Suprapubic skin (tissue), 4 donors: ENCODE measurements at places on chromosomes 5 and 9. TPM values are rescaled to one million over a fixed set of nuclear protein-coding genes. Genes with fewer than 3 reads are reported as not detected.
A peak's percentile ranks its signal among the peaks of the same experiment; 100 is the strongest.

Gene CCDC152
- 1.1 TPM for total RNA-seq

Gene HABP4
- total RNA-seq = 3.9 TPM

GRCh38 chr9:108053555-108054061 is 564.0 kb upstream of the KLF4 start:
- DNase-seq = peak; percentile 90

DNA sequence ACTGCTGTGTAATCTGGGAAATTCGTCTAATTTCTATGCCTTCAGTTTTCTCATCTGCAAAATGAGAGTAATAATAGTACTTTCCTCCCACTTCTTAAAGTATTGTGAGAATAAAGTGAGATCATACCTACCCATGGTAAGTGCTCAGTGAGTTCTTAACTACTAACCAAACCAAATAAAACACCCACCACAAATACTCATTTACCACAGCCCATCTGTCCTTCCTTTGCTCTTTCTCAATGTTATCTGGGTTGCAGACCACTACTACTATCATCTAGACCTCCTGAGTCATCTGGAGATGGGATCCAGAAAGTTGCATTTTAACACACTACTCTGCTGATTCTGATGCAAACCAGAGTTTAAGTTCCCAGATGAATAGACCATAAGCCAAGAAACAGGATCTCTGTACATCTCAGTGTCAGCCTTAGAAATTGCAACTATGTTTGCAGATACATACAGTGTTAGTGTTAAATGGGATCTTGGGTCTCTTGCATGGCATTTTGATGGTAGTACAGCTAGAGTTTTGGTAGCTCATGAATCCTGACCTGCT is 105.4 kb upstream of the ATP10B start:
- DNase-seq = no peak

- DNase-seq = no peak
Measured at GRCh38 chr5:5719292-5719691, 296.8 kb downstream of the ICE1 start.
